Left lung (tissue), 14 donors: ENCODE measurements at places on chromosomes 16 and 17. TPM values are rescaled to one million over a fixed set of nuclear protein-coding genes. Genes with fewer than 3 reads are reported as not detected.

GRCh38 chr17:36813957-36814563 lies 123.2 kb upstream of the LHX1 start:
- no peak for DNase-seq

Gene P2RX1
- 1.9 TPM for polyA plus RNA-seq

- no peak for DNase-seq
Measured at GRCh38 chr17:1083451-1084187, 86.7 kb downstream of the TIMM22 start.

DNA sequence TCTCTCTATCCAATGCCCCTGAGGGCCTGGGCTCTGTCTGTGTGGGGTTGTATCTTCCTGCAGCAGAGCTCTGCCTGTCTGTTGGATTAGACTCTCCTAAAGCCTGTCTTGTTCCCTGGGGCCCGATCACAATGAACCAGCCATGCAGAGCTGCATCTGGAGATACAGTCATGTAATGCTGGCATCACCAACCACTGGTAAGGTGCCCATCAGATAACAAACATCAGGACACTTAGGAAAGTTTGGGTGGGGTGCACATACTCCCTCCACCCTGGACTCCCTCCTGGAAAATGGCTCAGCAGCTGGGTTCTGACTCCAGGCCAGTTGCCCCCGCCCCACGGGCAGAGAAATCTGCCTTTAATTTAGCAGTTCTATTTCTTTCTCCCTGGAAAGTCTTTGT lies 61.3 kb upstream of the BRD7 start:
- DNase-seq: no peak

- no peak for DNase-seq
Measured at GRCh38 chr17:78876094-78876597, 26.9 kb downstream of the CEP295NL start.

DNA sequence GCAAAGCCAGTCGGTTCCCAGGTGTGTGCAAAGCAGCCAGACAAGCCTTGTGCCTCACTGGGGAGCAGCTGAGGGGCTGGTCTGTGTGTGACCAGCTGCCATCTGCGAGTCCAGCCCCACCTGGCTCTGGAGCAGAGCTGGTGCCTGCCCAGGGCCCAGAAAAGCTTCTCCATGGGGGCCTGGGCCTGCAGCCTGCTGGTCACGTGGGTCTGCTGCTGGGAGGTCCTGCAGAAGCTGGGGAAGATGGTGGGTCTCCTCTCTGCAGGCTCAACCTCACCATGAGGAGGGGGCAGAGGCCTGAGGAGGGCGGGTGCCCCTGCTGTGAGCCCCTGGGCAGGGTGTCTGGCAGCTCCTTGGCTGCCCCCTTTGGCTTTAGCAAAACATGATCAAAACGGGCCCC lies 71.9 kb downstream of the ENGASE start:
- DNase-seq: no peak

- no peak for DNase-seq
Measured at GRCh38 chr17:42673885-42674754, 2.7 kb downstream of the PLEKHH3 start.
